ENCODE measurements at places on chromosomes 5 and 9. TPM values are rescaled to one million over a fixed set of nuclear protein-coding genes. Genes with fewer than 3 reads are reported as not detected.
A peak's percentile ranks its signal among the peaks of the same experiment; 100 is the strongest.

The C9orf50 gene
- total RNA-seq = 0.11 TPM

GRCh38 chr5:58022055-58022454, 437.8 kb downstream of the PLK2 start:
- no peaks in the 10 kb centered on the region for H3K4me1 ChIP-seq
- no peak overlapping the region for H3K4me3 ChIP-seq
- DNase-seq = no peak
- H3K27ac ChIP-seq = no peak overlapping the region
- H3K36me3 ChIP-seq = no peaks in the 10 kb centered on the region

The CEMIP2 gene
- 40.5 TPM for total RNA-seq

GRCh38 chr5:135110785-135111596, 77.0 kb upstream of the PITX1 start:
- no peaks in the 10 kb centered on the region for H3K36me3 ChIP-seq
- H3K27me3 ChIP-seq = no peaks in the 10 kb centered on the region
- H3K4me1 ChIP-seq = no peaks in the 10 kb centered on the region
- no peak overlapping the region for H3K4me3 ChIP-seq
- no peak overlapping the region for H3K27ac ChIP-seq
- DNase-seq = no peak

The NOTCH1 gene
- 76.7 TPM for total RNA-seq

- no peak overlapping the region for H3K4me3 ChIP-seq
- DNase-seq = no peak
- no peaks in the 10 kb centered on the region for H3K36me3 ChIP-seq
- no peak overlapping the region for H3K27ac ChIP-seq
- peaks cover 29% of the 10 kb centered on the region for H3K4me1 ChIP-seq
Observed at GRCh38 chr9:107226421-107226820, 56.7 kb upstream of the RAD23B start.

GRCh38 chr5:42595597-42595996, 161.0 kb upstream of the CCDC152 start:
- no peak for DNase-seq
- H3K27ac ChIP-seq = no peak overlapping the region
- peaks cover 5% of the 10 kb centered on the region for H3K4me1 ChIP-seq
- no peaks in the 10 kb centered on the region for H3K27me3 ChIP-seq
- H3K36me3 ChIP-seq = no peaks in the 10 kb centered on the region
- no peak overlapping the region for H3K4me3 ChIP-seq

The BHMT gene
- total RNA-seq = 1.1 TPM

DNA sequence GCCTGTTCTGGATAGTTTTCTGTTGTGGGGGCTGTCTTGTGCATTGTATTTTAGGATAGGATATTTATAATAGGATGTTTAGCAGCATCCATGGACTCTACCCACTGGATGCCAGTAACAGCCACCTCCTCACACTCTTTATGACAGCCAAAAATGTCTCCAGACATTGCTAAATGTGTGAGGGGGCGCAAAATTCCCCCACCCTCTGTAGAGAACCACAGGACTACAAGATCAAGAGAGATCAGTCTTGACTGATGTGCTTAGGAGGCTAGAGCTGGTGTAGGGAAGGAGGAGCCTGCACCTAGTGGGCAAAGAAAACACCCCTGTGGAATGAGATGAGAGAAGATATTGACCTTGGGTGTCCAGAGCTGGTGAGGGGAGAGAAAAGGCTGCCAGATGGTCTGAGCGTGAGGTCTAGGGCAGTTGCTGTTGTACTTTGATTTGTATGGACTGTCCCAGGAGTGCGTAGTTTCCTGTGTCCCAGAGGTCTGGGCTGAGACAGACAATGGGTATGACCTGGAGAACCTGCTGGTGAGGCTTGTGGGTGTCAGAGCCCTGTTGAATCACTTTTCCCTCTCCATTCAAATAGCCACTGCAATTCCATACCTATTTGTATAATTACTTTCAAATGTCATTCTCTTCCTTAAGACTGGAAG, 16.3 kb downstream of the DAPK1 start:
- H3K27ac ChIP-seq = no peak overlapping the region
- DNase-seq = no peak
- H3K36me3 ChIP-seq = peaks cover 35% of the 10 kb centered on the region

The FOXI1 gene
- not detected for total RNA-seq

GRCh38 chr9:124292696-124293593, 35.2 kb downstream of the NEK6 start:
- H3K27me3 ChIP-seq = no peaks in the 10 kb centered on the region
- H3K27ac ChIP-seq = no peak overlapping the region
- DNase-seq = no peak
- H3K4me3 ChIP-seq = no peak overlapping the region

The CNTNAP3 gene
- total RNA-seq = 4.8 TPM

DNA sequence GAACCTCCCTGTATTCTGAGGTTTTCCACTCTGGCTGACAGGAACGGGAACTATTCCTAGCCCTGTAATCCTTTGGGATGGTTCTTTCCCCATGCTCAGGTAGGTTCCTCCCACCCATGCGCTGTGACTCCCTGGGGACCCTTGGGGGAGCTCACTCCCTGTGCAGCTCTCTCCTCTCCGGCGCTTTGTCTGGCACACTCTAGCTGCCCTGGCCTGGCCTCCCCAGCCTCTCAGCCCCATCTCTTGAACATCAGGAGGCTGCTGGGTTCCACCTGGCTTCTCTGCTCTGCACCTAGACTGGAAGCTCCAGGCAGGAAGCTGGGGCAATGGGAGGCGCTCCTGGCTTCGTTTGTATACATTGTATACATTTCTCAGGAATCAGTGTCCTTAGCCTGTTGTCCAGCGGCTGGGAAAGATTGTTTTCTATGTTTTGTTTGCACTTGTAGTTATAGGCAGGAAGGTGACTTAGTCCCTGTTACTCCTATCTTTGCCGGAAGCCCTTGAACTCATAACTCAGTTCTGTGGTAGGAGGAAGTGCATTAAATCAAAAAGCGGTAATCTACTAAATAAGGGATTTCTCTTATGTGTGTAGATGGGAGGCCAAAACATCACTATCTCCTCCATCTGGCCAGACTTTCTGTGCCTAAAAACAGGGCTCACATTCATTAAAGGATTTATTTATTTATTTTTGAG, 20.4 kb downstream of the SLC25A25 start:
- no peak overlapping the region for H3K27ac ChIP-seq
- H3K4me3 ChIP-seq = no peak overlapping the region
- H3K36me3 ChIP-seq = no peaks in the 10 kb centered on the region
- no peaks in the 10 kb centered on the region for H3K27me3 ChIP-seq
- no peak for DNase-seq

GRCh38 chr9:24936117-24936516, 390.4 kb upstream of the IZUMO3 start:
- no peak for DNase-seq
- H3K27me3 ChIP-seq = no peaks in the 10 kb centered on the region
- no peak overlapping the region for H3K27ac ChIP-seq

GRCh38 chr9:134698587-134699342, 57.2 kb downstream of the COL5A1 start:
- DNase-seq = peak; percentile 94
- 0 out of 2 replicates have a peak, but pooled peaks cover 2% of the 10 kb centered on the region for H3K4me1 ChIP-seq
- H3K27me3 ChIP-seq = no peaks in the 10 kb centered on the region
- H3K27ac ChIP-seq = no peak overlapping the region

The ARHGEF37 gene
- total RNA-seq = 1.1 TPM

The SV2C gene
- total RNA-seq = 0.05 TPM

DNA sequence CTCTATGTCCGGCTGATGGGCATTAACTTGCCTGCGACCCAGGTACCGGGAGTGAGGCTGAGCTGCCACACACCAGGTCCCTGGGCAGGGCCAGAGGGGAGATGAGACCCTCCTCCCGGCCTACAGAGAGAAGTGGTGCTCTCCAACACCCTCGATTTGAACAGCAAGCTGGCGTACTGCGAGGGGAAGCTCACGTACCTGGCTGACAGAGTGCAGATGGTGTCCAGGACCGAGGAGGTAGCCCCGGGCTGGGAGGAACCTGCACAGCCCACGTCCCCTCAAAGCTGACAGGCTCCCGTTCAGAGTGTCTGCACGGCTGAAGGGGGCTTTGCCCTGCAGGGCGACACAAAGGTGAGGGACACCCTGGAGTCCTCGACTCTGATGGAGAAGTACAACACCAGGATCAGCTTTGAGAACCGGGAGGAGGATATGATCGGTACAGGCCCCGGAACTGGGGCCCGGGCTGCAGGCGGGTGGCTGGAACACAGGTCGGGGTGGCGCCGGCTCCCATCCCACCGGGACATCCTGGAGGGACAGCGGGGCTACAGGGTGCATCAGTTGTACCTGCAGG, 1.0 kb upstream of the RABL6 start:
- H3K27me3 ChIP-seq = peaks cover 27% of the 10 kb centered on the region
- no peak overlapping the region for H3K27ac ChIP-seq
- peaks cover 21% of the 10 kb centered on the region for H3K4me1 ChIP-seq
- peak overlapping the region; percentile 78 for H3K4me3 ChIP-seq
- no peak for DNase-seq

- no peak for DNase-seq
- H3K4me1 ChIP-seq = peaks cover 22% of the 10 kb centered on the region
- H3K4me3 ChIP-seq = peak overlapping the region; percentile 99
- peak overlapping the region; percentile 92 for H3K27ac ChIP-seq
- H3K27me3 ChIP-seq = peaks cover 17% of the 10 kb centered on the region
- H3K36me3 ChIP-seq = peaks cover 3% of the 10 kb centered on the region
Observed at GRCh38 chr5:181222630-181223057, 437 bp upstream of the TRIM41 start.

The IL4 gene
- total RNA-seq = not detected

GRCh38 chr9:69573651-69574050, 98.5 kb downstream of the APBA1 start:
- no peak overlapping the region for H3K27ac ChIP-seq
- peaks cover 11% of the 10 kb centered on the region for H3K27me3 ChIP-seq
- H3K4me3 ChIP-seq = no peak overlapping the region
- no peak for DNase-seq
- no peaks in the 10 kb centered on the region for H3K36me3 ChIP-seq

DNA sequence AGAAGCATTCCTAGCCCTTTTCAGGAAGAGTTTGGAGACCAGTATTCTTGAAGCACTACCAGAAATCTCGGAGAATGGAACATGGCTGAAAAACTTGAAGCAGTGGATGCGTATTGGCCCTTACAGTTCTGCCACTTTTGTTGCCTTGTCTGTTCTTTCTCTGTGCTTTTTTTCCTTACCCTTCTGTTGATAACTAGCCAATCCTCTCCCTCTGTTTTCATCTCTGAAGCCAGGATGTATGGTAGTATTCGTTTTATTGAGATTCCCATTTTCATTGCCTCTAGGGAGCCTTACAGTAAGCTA, 564 bp upstream of the CCNH start:
- H3K36me3 ChIP-seq = peaks cover 22% of the 10 kb centered on the region
- H3K4me3 ChIP-seq = peak overlapping the region; percentile 94
- no peaks in the 10 kb centered on the region for H3K27me3 ChIP-seq
- H3K4me1 ChIP-seq = peaks cover 13% of the 10 kb centered on the region
- no peak for DNase-seq

DNA sequence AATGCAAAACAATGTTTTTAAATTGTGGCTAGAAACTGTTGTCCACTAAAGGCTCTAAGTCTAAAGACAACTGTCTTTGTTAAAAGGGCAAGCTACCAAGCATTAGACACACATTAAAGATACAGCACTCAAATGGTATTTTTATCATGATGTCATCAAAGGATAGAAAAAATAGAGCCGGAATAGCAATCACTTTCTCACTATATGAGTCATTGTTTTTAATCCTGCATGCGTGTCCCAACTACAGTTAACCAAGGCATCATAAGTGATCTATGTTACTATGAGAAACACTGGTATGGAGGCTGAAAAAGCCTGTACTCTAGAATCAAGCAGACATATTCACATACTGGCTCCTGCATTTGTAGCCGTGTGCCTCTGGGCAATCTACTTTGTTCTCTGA, 1.9 kb upstream of the PJA2 start:
- H3K36me3 ChIP-seq = peaks cover 9% of the 10 kb centered on the region
- peak overlapping the region; percentile 97 for H3K4me3 ChIP-seq
- H3K4me1 ChIP-seq = peaks cover 34% of the 10 kb centered on the region

The CPEB4 gene
- total RNA-seq = 9.2 TPM

GRCh38 chr9:123957731-123958130, 27.8 kb upstream of the DENND1A start:
- H3K4me1 ChIP-seq = peaks cover 24% of the 10 kb centered on the region
- H3K36me3 ChIP-seq = no peaks in the 10 kb centered on the region
- DNase-seq = no peak

The GHR gene
- total RNA-seq = 0.53 TPM

- no peak overlapping the region for H3K27ac ChIP-seq
- H3K36me3 ChIP-seq = peaks cover 18% of the 10 kb centered on the region
- peaks cover 10% of the 10 kb centered on the region for H3K27me3 ChIP-seq
- no peak overlapping the region for H3K4me3 ChIP-seq
- peaks cover 8% of the 10 kb centered on the region for H3K4me1 ChIP-seq
- DNase-seq = no peak
Observed at GRCh38 chr5:6850106-6850432, 136.8 kb downstream of the TENT4A start.

DNA sequence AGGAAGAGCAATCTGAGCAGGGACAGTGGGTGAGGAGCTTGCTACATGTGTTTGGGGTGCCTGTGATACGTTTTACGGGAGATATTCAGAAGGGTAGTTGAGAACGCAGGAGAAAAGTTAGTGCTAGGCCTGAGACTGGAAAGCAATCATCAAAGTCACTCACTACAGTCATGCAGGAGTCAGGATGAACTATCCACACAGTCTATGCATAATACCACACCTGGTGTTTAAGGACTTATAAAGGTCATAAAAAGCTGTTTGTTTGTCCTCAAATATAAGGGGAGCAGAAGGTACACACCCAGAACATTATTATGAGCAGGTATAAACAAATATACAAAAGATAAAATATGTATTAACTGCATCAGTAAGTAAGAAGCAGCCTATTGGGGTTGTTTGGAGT, 176.6 kb downstream of the GNA14 start:
- no peak overlapping the region for H3K4me3 ChIP-seq
- no peak overlapping the region for H3K27ac ChIP-seq
- no peak for DNase-seq
- no peaks in the 10 kb centered on the region for H3K27me3 ChIP-seq

The DBH gene
- 0.24 TPM for total RNA-seq

- H3K4me3 ChIP-seq = no peak overlapping the region
- H3K4me1 ChIP-seq = peaks cover 20% of the 10 kb centered on the region
- peak; percentile 85 for DNase-seq
Observed at GRCh38 chr5:57298295-57298984, 124.6 kb downstream of the GPBP1 start.

The FCHO2 gene
- total RNA-seq = 14.9 TPM

DNA sequence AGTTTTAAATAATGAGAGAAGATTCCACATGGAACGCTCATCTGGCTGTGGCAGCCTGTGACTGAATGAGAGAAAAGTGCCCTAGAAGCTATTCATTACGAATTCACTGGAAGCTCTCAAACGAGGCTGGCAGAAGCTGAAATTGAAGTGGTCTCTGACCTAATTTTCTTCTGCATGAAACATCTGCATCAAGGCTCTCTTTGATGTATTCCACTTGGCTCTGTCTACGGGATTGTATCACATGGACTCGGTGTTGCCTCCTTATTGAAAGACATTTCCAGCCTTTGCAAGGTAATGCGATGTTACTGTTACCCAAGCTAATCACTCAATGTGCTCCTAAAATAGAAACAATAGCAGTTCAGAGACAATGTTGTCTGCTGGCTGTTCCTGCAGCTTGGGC, 246.9 kb upstream of the ZNF462 start:
- no peak overlapping the region for H3K4me3 ChIP-seq
